Stimulated activated CD8-positive, alpha-beta memory T cell treated with anti-CD3 and anti-CD28 coated beads, Interleukin-2, amount 100 ng/mL, for 1 hour (primary cell): ENCODE measurements at places on chromosomes 4 and X.

- DNase-seq: no peak
These were observed 99.3 kb upstream of the GRPR start for GRCh38 chrX:16023790-16024734.

GRCh38 chr4:108087293-108087967 lies 81.3 kb downstream of the LEF1 start:
- DNase-seq: no peak

DNA sequence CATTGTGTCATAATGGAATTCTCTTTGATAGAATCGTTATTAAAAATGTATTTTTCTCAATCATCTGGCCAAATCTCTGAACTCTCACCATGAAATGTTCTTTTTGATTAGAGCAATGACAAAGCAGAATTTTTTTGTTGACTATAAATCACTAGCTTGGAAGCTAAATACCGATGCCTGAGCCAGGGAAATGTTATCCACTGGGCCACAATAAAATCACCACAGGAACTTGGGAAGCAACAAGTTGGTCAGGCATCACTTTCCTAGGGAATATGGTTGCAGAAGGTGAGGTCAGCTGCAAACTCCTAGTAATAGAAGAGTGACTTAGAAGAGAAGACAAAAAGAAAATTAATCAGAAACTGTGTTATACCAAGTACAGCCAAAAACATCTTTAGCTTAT lies 60.6 kb upstream of the CFAP47 start:
- DNase-seq: no peak

DNA sequence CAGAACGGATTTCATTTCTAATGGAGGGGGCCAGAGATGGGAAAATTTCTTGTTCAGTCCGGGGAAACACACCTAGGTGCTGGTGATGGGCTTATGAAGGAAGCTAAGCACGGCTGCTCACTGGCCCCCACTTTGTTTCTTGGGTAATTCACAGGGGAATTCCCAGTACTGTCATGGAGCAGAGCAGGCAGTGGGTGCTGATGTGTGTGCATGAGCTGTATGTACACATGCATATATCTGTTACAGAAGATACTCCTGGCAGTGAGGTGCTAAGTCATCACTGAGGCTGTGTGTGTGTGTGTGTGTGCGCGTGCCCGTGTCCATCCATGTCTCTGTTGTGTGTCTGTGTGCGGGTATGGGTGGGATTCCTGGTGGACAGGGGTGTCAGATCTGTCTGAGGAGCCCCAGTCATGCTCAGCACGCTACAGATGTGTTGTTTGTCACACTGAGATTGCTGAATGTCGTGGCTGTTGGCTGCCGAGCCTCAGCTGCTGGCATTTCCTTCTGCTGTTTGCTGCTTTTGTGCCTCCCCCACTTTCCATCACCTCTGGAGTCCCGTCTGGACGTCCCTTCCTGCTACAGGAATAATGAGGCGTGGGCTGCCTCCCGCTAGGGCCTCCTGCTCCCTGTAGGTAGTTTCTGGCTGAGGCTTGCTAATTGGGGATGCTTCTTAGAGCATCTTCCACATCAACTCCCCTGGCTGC lies 53.3 kb downstream of the JADE1 start:
- no peak for DNase-seq

DNA sequence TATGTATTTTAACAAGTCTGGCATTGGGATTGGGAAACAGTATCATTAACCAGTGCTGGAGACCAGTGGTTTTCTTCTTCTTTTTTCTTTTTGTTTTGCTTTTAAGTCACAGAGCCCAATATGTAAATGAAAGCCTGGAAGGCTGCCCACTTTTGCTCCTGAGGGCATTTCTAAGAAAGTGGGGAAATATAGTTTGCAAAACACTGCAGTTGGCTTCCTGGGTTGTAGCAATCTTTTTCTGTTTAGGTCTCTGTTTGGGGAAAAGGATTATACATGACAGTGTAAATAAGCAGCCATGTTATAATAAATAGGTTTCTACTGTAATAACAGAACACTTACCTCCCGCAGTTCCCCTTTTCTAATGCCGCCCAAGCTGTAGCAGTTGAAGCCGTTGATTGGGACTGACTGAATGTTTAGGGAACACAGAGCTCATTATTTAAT lies 105.5 kb downstream of the TMEM164 start:
- no peak for DNase-seq

GRCh38 chrX:20244931-20245330 lies 21.8 kb downstream of the RPS6KA3 start:
- DNase-seq: no peak

DNA sequence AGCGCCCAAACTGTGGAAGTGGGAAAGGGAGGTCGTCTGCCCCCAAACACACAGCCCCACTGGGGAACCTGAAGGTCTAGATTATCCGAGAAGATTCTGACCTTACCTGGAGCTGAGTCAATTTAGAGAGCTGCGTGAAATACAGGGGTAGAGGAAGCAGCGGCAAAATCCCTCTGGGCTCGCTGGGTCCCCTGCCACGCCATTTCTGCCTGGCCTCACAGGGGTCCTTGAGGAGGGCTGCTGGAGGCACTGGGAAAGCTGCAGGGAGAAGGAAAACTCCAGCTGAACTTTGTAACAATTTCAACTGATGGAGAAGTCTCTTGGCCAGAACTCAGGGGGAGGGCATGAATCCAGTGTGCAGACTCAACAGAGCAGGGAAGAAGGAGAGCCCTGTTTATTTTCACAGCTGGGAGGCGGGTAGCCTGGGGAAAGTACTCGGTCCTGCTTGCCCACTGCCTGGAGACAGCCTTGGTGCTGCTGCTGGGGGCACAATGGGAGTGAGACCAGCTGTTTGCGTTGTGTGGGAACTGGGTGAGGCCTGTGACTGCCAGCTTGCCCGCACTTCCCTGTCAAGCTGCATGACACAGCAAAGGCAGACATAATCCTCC lies 93.2 kb upstream of the MAPK10 start:
- DNase-seq: no peak

- DNase-seq: no peak
These were observed 107.8 kb upstream of the MCF2 start for GRCh38 chrX:139815771-139816170.

- DNase-seq: no peak
These were observed 512.9 kb downstream of the FAT4 start for GRCh38 chr4:125827696-125828052.

DNA sequence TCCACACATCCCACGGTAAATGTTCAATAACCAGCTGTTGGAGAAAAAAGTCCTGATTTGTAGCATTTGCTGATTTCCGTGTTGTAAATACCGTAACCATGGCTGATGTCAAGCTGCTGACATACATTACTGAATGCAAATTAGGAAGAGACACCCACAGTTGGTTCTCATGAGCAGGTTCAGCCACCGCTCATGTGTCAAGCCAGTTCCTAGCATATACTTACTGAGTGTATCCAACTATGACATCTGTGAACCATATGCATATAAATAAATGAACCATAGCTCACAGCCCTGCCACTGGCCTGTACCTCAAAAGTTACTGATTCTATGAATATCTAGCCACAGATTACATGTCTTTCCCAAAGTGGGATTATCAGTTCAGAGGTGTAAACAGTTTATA lies 29.5 kb downstream of the FHDC1 start:
- no peak for DNase-seq

DNA sequence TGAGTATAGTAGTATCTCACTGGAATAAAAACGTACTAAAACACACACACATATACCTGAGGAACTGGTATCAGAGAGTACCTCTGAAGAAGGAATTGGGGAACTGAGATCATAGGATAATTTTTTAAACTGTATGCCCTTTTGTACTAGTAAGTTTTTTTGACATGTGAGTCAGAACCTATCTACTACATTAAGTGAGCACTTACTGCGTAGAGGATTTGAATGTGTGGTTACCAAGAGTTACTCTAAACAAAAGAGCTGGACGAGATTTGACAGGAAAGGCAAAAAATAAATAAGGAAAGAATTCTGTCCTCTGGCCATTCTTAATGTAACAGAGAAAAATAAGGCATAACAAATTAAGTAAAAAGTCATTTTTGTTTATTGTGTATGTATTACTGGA lies 546.5 kb upstream of the FAT1 start:
- no peak for DNase-seq

GRCh38 chr4:94880956-94881355 lies 123.2 kb downstream of the BMPR1B start:
- DNase-seq: no peak

- no peak for DNase-seq
These were observed 1.3 kb upstream of the SOD3 start for GRCh38 chr4:24794051-24794450.

GRCh38 chrX:120205816-120206753 lies 44.5 kb upstream of the ZBTB33 start:
- DNase-seq: no peak

DNA sequence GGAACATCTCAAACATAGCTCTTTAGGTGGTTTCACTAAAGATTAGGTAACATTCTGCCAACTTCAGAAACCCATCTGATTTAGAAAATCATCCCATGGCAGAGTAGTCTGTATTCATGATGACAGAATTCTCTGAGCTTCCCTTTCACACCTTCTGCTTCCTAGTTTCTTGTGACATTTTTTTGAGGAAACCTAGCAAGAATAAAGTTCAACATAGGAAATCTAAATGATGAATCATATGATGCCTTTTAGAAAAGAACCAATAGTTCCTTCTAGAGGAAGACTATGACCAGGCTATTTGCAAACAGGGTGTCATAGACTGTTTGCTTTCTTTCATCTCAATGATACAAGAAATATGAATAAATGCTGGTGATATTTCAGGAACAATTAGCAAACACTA lies 49.8 kb upstream of the CAMK2D start:
- no peak for DNase-seq

DNA sequence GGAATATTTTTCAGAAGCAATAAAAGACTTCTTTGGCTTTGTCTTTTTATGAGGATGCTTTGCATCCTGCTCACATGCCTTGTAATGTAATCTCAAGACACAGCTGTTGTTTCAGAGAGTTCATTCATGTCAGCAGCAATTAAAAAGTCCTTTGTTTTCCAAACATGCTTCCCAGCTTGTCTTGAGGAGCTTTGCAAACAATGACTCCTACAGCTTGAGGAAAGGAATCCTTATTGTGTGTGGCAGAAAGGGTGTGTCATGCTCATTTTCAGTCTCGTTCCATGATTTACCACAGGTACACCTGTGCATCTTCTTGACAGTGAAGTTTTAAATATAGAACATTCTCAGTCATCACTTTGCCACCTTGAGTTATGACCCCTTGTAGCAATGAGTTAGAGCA lies 139.2 kb upstream of the AADAT start:
- no peak for DNase-seq

DNA sequence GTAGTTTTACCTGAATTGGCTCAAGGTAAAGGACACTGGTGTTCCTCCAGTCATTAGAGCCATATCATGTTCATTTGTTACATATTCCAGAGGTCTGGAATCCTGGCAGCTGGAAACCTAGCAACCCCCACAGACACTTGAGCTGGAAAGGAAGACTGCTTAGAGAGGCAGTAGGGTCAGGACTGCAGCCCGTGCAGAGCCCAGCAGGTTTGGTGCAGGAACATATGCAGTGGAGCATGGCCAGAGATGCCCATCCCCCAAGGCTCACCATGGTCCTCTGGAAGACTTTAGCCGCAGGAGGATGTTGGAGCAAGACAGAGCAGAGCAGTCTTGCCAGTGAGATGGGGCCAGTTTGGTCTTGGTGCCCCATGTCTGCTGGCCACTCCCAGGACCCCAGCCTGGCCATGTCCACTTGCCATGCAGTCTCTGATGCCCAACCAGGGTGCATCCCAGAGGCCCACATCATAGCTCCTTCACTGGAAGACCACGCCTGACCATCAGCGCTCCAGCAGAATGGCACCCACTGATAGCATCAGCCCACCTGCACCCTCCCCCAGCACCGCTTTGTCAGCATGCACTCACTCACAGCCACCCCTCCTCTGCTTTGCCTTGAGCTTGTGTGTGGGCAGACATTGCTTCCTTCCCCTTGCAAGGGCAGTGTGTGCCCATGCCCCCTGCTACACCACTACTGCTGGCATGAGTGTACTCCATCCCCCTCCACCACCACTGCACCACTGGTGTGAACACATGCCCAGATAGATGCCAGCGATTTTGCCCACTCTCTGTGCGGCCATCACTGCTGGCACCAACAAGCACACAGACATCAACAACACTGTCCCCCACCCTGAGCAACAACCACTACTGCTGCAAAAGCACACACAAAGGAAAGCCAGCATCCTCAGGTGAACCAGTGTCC lies 190.3 kb upstream of the SPOCK3 start:
- DNase-seq: no peak

GRCh38 chrX:28133763-28134162 lies 152.5 kb upstream of the DCAF8L1 start:
- DNase-seq: no peak

DNA sequence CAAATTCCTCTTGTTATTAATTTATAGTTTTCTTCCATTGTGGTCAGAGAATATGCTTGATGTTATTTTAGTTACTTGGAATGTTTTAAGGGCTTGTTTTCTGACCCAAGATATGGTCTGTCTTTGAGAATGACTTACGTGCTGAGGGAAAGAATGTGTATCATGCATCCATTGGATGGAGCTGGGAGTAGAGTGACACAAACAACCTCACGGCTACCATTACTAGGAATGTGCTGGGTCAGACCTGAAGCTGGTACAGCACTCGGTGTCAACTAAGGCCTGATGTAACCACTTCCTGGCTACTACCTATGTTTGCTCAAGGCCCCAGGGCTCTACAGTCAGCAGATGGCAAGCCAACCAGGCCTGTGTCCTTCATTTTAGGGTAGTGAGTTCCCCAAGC lies 257.8 kb downstream of the FAT4 start:
- DNase-seq: no peak

- no peak for DNase-seq
These were observed 157.0 kb upstream of the TLL1 start for GRCh38 chr4:165715989-165716388.

- DNase-seq: no peak
These were observed 124.6 kb downstream of the DCHS2 start for GRCh38 chr4:154366956-154367355.

- DNase-seq: no peak
These were observed 10.5 kb upstream of the FRYL start for GRCh38 chr4:48790561-48790960.

DNA sequence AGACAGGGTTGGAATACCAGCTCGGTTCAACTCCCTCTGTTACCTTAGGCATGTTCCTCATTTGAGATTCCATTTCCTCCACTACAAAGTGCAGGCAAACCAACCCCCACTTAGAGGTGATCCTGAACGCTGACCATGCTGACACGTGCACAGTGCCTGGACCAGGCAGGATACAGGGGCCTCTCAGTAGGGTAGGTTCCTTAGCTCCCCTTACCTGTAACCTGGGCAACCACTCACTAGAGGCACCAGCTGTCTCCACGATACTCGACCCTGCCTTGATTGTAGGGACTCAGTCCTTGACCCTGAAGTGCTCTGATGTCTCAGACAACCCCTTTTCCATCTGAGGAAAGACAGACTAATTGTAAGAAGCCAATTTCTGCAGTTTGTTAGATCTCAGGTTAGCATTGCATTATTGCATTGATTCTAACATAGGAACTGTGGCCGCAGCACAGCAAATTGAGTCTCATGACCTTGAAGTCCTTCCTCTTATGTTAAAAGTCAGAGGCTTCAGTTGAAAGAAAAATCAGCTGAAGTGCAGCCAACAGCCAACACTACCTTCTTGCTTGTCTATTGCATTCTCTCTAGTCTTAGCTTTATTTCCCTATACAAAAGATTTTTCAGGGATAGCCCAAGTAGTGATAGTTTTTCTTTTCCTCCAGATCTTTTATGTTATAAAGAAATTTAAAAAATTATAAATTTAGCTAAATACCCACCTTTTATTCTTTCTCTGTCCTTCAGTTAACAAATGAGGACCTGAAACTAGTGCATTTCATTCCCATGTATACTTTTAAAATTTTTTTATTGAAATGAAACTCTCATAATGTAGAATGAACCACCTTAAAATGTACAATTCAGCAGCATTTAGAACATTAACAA lies 11.2 kb upstream of the C1QTNF7 start:
- DNase-seq: no peak

GRCh38 chr4:124491361-124492145 lies 221.0 kb downstream of the ANKRD50 start:
- no peak for DNase-seq
